Umbilical cord (tissue), 2 donors: ENCODE measurements at places on chromosomes 1 and 21. TPM values are rescaled to one million over a fixed set of nuclear protein-coding genes. Genes with fewer than 3 reads are reported as not detected.

The NOL9 gene
- 43.1 TPM for total RNA-seq

The TMEM82 gene
- total RNA-seq, result not detected

DNA sequence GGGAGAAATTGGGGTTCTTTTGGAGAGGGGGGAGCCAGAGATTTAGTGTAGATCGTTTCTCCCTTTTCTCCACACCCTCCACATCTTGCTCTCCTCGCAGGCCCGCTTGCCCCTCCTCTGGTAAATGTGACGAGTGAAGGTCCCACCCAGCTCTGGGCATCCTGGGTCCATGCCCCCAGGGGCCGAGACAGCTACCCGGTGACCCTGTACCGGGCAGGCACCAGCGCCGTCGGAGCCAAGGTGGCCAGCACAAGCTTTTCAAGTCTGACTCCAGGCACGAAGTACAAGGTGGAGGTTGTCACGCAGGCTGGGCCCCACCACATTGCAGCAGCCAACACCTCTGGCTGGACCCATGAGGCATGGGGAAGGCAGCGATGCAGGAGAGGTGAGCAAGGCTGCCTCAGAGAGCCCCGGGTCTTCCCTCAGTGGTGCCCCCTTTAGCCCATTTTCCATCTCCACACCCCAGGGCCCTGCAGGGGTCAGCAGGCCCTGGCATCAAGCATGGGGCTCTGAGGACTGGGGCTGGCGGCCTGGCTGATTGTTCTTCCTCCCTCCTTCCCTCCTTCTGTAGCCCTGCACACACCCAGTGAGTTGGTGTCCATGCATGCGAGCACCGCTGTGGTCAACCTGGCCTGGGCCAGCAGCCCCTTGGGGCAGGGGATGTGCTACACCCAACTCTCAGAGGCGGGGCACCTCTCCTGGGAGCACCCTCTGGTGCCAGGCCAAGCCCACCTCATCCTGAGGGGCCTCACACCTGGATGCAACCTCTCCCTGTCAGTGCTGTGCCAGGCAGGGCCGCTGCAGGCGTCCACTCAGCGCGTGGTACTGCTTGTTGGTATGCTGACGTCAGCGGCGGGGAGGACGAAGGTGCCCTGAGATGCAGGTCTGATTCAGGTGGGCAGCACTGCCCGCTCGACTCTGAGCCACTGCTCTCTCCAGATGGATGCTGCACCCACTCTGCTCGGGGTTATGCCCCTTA lies 16.4 kb upstream of the LGR6 start:
- no peak for DNase-seq

The RWDD3 gene
- 26.0 TPM for total RNA-seq

GRCh38 chr1:109275706-109276345 lies 7.1 kb downstream of the PSRC1 start:
- no peak for DNase-seq

- DNase-seq, result no peak
These were observed 13.3 kb downstream of the SCNN1D start for GRCh38 chr1:1293263-1294249.

- DNase-seq, result no peak
These were observed 24.8 kb downstream of the JAK1 start for GRCh38 chr1:64941461-64942117.

DNA sequence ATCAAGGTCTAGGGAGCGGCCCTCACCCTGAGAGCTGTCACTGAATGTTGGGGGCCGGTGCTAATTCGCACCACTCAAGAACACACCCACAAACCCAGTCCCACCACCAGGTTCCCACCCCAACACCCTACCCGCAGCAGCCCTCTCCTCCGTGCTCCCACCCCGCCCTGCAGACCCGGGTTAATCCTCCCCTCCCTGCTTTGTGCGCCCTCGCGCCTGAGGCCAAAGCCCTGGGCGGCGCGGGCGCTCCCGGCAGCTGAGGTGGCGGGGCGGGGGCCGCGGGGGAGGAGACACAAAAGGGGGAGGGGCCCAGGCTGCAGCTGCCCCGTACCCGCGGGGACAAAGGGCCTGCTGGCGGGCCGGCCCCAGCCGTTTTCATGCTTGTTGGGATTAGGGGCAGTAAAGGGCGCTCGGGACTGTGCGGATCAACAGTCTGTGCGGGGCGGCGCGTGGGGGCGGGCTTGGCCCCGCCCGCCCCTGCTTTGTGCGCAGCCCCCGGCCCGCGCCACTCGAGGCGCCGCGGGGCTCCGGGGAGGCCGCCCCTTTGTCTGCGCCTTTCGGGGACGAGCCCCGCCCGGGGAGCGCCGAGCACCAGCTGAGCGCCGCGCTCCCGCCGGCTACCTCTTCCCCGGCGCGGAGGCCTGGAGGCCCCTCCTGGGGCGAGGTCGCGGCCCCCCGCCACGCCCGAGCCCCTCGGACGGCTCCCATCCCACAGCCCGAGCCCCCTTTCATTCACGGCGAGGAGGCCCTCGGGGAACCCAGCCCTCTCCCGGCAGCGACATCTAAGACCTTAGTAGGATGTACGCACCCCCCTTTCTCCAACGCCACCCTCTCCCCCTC lies 10.9 kb downstream of the C1orf216 start:
- peak; percentile 43 for DNase-seq
